ENCODE measurements at places on chromosomes 1 and 21.

DNA sequence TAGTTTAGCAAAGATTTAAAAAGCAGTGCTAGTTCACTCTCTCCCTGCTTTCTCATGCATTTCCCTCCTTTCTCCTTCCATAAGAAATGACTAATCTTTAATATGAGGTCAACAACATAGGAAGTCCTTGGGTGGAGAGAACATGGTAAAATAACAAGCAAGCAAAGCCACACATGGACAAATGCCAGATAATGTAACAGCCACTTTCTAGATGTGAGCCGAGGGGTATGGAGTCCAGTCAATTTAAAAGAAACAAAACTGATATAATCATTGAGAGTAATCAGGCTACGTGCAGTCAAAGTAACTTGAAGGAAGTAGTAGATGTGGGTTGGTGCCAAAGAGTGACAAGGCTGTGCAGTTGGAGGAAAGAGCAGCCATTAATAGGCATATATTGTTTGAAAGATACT is 69.6 kb downstream of the DUSP10 start:
- no peak for DNase-seq

GRCh38 chr1:153938996-153939395 is 7.5 kb downstream of the DENND4B start:
- no peak for DNase-seq

DNA sequence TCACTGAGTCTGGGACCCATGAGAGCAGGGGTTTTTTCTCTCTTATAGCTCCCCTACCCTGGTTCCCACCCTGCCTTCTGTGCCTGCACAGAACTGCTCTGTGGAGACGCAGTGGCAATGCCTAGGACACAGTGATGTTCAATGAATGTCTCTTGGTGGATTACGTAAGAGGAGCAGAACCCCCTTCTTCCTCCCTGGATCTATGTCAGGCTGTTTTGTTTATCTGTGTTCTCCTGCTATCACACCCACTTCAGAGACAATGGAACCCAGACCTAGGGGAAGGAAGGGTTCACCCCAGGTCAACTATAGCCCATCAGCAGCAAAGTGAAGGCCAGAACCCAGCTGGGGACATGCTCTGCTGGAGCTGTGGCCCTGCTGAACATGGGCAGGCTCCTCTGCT is 2.0 kb downstream of the HPCAL4 start:
- no peak for DNase-seq

GRCh38 chr1:5093042-5093441 is 438.6 kb downstream of the AJAP1 start:
- DNase-seq, result no peak

- DNase-seq, result no peak
Measured at GRCh38 chr1:9441451-9442133, 97.7 kb upstream of the SLC25A33 start.

- no peak for DNase-seq
Measured at GRCh38 chr1:107004421-107004820, 52.1 kb upstream of the PRMT6 start.

DNA sequence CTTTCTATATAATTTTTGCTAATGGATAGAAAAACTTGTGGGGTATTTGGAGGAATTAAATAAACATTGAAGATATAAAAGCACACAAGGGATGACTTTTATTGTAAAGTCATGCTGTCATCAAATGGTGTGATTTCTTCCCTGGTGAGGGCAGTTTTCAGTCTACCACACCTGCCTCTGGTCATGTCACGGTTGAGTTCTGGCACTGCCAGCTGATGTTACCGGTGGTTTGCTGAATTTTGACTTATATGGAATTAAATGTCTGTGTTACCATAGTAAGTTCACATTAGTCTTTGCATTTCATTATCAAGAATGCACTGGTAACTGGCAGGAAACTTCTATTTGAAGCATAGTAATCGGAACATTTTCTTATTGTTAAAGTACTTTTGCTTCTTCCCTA is 13.4 kb downstream of the S1PR1 start:
- DNase-seq, result no peak

DNA sequence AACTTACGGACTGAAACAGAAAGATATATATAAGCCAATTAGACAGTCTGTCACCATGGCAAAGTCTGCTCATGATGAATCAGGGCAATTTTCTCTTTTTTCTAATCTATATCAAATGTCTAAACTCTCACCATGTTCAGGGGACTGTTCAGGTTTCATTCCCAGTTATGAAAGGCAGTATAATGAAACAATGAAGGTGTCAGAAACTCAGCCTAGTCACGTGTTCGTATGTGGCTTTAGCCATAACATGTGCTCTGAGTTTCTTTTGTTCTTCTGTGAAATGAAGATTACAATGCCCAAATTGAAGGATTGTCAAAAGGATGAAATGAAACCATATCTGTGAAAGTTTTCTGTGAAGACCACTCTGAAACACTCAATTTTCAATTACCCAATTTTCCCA is 392.9 kb downstream of the DSCAM start:
- DNase-seq, result no peak

- DNase-seq, result no peak
Measured at GRCh38 chr1:39910263-39910662, 8.5 kb upstream of the MYCL start.

- DNase-seq, result no peak
Measured at GRCh38 chr1:183106166-183106565, 79.9 kb upstream of the LAMC2 start.

DNA sequence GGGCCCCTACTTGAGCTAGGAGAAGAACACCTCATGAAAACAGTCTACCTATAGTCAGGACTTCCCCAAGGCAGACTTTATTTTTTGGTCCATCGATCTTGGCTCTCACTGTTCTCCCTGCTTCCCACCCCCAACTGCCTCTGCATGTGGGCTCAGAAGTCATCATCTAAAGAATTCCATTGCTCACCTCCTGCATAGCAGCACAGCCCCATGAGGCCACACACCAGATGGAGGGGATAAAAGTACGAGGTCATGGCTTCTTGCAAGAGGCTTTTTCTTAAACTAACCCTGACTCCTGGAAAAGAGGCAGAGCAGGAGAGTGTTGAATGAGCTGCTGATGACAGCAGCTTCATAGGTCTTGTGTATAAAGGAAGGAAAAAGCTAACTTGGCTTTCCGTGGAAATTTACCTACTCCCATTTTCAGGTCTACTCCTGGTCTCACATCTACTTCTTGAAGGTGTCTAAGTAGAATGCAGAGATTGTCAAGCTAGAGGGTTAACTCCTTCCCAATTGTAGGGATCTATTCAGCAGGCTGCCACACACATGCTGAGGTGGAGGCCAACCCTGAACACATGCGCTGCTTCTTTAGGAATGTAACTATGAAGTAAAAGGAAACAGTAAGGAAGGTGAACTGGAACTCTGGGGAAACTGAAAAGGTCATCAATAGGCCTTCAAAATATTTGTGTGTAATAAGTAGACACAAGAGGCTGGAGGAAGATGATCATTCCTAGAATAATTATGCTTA is 18.7 kb downstream of the WNT2B start:
- no peak for DNase-seq

GRCh38 chr1:208027861-208028260 is 116.9 kb upstream of the CD34 start:
- DNase-seq, result no peak

DNA sequence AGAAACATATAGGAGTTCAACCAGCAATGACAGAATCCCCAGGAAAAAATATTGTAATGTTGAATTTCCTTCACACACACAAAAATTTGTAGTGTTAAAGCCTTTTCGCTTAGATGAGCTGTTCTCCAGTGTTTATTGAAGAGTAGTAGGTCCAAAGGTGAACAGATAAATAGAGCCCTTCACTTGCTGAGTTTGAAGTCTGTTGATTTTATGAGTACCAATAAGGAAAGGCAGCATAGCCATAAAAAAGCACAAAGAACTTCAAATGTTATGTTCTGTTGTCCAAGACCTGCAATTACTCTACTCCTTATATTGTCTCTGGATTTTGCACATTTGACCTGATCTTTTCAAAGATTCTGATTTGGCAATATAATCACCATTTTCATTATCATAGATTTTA is 362.7 kb upstream of the B3GALT2 start:
- DNase-seq, result no peak

DNA sequence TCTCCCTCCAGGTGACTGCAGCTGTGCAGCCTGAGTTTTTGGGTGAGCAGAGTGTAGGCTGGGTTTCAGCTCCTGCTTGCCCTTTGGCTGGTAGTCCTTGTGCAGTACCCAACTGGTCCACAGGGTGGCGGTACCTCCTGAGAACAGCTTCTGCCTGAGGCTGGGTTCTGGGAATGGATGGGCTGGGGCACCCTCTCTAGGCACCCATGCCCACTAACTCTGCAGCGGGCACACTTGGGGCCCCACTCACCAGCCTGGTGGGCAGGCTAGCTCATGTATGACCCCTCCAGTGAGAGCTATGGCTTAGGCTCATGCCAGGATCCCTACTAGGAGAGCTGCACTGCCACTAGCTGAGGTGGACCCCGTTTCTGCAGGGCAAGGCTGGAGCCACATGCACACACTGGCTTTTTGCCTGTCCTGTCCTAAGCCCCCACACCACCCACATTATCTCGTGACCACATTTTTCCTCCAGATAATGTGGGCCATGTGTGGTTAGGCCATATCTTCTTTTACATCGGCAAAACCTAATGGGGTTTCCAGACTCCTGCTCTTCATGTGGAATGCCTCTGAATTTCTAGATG is 15.5 kb upstream of the GSTM4 start:
- DNase-seq, result peak; percentile 93

GRCh38 chr21:45506241-45506817 is 35.9 kb downstream of the SLC19A1 start:
- no peak for DNase-seq

GRCh38 chr21:38768471-38769063 is 37.2 kb upstream of the ETS2 start:
- DNase-seq, result peak; percentile 49

GRCh38 chr1:2192031-2192995 is 2.3 kb downstream of the FAAP20 start:
- no peak for DNase-seq

- no peak for DNase-seq
Measured at GRCh38 chr1:41859686-41860085, 59.0 kb downstream of the HIVEP3 start.

DNA sequence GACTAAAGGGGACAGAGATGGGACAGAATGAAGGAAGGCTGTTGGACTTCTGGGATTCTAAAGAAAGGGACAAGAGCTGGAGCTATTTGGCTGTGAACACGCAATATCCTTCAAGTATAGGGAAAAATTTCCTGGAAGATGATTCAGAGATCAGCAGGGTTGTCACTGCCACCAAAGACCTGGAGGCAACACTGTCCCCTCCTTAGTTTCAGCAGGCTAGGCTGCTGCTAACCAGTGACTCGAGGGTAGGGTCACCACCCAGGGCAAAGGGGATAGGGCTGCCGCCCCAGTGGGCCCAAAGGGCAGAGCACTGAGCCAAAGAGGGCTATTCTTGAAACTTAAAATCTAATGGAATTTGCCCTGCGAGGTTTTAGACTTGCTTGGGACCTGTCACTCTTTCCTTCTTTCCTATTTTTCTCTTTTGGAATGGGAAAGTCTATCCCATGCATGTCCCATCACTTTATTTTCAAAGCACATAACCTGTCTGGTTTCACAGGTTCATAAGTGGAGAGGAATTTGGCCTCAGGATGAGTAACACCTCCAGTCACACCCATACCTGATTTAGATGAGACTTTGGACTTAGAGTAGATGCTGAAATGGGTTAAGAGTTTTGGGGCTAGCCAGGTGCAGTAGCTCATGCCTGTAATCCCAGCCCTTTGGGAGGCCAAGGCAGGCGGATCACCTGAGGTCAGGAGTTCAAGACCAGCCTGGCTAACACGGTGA is 11.9 kb downstream of the IFNLR1 start:
- DNase-seq, result no peak

DNA sequence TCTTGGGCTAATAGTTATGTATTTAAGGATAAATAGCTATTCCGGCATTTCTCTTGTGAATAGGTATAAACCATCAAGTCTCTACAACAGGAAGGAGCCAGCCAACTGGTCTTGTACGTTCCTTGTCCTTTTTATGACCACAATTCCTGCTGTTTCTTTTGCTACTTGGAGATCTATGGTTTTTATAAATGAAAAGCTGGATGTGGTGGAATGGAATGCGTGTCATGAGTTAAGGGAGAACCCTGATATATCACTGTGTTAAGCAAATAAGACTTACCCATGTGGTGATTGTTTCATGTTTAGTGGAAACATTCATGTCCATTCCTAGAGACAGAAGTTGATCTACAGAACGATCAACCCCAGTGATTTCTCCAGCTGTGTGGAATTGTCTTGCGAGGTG is 282.1 kb downstream of the RPS6KC1 start:
- DNase-seq, result no peak

DNA sequence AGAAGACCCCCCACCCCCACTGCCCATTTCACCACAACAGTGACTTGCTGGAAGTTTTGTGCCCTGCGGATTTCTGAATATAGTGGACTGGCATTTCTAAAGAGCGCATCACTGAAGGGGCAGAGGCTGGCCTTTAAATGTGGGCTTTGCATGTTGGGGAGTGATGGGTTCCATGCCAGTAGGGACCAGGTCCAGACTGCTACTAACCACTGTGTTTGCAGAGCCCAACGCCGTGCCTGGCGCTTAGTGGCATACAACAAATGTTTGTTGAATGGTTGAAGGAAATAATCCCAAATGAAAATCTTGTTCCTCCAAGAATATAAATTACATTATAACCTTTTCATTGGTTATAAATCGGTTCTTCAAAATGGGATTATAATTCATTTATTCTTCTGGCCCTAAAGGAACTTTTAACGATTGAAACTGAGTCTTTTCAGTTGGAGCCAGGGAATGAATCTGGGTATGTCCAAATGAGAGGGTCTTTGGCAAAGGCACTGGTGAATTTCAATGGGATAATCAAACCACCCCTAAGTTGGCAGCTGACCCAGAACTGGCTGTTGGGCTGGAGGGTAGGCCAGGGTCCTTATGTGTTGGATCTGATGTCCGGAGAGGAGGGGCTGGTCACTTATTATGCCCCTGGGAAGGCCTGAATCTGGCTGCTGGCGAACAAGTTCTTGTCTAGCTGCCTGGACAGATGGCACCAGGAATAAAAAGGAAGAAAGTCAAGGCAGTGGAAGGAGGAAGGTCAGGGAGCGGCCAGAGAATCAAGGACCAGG is 13.8 kb upstream of the SDHB start:
- DNase-seq, result no peak

DNA sequence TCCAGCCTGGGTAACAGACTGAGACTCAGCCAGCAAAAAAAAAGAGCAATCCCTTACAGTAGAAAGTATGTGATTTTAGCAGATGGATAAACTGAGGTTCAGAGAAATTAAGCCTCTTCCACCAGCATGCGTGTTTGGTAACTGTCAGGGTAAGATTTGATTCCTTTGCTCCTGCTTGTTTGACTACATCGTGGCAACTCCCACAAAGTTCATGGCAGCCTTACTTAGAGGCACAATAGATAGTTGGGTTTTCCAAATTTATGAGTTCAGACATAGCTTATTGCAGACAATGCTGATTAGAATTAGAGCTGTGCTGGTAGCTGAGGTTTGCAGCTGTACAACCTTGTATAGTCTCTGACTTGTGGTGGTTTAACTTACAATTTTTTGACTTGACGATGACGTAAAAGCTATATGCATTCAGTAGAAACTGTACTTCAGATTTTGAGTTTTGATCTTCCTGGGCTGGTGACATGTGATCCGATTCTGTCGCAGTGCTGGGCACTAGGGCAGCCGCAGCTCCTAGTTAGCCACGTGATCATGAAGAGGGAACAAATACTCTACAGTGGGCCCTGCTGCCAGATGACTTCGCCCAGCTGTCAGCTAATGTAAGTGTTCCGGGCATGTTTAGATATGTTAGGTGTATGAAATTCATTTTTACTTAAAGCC is 167.8 kb downstream of the DHRS3 start:
- DNase-seq, result no peak

- no peak for DNase-seq
Measured at GRCh38 chr1:168031198-168031597, 94.3 kb upstream of the MPC2 start.
